ENCODE measurements at places on chromosomes 4 and X.

DNA sequence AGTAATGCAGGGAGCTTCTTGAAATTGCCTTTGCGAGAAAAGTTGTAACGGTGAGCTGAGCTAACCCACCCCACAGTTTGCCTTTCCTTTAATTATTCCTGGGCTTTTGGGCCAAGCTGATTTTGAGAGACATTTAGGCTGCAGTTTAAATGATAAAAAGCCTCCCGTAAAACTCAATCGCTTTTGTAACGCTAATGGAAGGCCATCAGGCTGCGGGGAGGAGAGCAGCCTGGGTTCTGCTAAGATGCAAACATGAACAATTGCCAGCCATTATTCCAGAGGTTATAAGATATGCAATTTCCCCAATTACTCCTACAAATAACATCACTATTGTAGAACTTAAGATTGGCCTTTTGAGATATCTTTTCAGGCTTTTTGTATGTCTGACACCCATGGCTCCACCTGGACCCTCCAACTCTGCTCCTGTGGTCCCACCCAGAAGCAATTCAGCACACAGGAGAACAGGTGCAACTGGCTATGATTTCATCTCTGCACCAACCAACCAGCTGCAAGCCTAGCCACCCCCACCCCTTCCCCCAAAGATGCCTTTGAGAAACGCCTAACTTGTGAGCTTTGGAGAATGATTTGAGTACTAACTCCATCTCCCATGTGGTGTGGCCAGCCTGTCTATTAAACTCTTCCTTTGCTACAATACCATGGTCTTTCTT is 108.2 kb upstream of the FAM9C start:
- DNase-seq: no peak

DNA sequence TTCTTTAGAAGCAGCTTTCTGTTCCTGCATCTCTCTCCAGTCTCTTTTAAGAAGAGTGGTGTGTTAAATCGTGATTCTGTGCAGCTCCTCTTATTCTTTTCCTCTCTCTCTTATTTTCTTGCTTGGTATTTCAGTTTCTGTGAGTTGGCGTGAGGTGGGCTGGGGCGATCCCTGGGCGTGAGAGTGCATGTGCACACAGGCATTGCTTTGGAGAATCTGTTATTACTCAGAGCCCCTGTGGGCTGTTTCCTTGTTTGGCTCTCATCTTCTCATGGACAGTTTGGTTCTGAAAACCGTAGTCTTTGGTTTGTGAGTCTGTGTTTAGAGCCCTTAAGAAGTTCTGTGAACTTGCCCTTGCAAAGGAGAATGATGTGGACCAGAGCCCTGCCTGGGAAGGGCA is 97.2 kb upstream of the CLNK start:
- DNase-seq: no peak

DNA sequence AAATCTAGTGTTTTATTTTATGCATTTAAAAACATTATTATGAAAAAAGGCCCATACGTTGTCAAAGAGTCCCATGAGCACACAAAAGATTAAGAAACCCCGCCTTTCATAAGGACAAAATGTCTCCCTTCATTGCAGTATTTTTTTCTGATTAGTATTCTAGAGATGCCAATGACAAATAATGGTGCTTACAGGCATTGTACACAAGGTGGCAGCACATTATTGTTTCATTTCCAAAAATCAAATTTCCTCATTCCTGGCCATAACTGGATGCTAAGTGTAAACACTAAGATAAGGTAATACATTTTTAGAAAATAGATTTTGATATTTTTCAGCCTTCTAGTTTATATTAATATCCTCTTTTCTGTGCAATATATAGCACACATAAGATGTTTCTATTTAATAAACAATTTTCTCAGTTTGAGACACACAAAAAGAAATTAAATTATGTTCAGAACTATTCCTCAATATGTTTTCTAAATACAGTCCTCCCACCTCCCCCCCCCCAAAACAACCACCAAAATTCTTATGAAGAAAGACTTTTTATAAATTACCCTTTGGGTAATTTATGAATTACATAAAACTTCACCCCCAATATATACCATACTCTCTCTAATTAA is 47.7 kb downstream of the TIGD2 start:
- DNase-seq: no peak

- DNase-seq: no peak
Measured at GRCh38 chrX:154040307-154040756, 20.6 kb upstream of the IRAK1 start.

DNA sequence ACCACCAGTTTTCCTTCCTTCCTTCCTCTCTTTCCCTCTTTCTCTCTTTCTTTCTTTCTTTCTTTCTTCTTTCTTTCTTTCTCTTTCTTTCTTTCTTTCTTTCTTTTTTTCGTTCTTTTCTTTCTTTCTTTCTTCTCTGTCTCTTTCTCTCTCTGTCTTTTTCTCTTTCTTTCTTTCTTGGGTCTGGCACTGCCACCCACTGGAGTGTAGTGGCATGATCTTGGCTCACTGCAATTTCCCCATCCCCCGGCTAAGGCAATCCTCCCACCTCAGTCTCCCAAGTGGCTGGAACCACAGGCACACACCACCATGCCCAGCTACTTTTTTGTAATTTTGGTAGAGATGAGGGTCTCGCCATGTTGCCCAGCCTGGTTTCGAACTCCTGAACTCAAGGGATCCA is 51.6 kb upstream of the NHS start:
- DNase-seq: no peak

- no peak for DNase-seq
Measured at GRCh38 chr4:62550121-62550520, 1350.0 kb downstream of the ADGRL3 start.

DNA sequence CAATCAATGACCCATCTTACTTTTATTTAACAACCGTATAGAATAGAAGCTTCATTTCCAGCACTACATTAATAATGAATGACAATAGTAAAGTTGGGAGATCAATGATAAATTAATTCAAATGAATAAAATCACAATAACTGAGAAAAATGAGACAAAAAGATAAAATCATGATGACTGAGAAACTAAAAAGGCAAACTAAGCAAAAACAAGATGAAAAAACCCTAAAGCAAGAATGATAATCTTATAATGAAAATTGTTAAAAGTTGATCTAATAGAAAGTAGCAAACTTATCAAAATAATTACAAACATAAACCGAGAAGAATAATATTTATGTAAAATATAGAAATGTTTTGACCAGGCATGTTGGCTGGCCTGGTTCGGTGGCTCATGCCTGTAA is 130.4 kb upstream of the INPP4B start:
- DNase-seq: no peak
